Heart right ventricle (tissue), 16 donors: ENCODE measurements at places on chromosomes 2 and 18. TPM values are rescaled to one million over a fixed set of nuclear protein-coding genes. Genes with fewer than 3 reads are reported as not detected.

- peaks cover 48% of the 10 kb centered on the region for H3K4me1 ChIP-seq
- H3K27ac ChIP-seq, result no peak overlapping the region
- no peaks in the 10 kb centered on the region for H3K27me3 ChIP-seq
- no peak for DNase-seq
These were observed 177.2 kb downstream of the SETBP1 start for GRCh38 chr18:44857744-44858491.

The EGR4 gene
- polyA plus RNA-seq, result not detected

The HOXD13 gene
- polyA plus RNA-seq, result not detected

The C2orf80 gene
- polyA plus RNA-seq, result not detected

DNA sequence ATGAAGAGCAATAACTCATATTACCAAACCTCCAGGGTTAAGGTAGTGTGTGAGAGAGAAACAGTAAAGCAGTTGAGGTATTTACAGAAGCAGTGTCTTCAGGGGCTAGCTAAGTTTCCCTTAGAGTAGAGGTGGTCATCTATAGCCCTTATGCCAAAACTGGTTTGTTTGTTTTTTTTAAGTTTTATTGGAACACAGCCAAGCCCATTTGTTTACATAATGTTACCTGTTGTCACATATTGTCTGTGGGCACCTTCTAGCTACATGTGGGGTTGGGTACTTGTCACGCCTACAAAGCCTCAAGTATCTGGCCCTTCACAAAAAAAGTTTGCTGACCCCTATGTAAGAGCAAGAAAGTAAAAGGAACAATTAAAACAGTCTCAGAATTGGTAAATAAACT is 39.4 kb downstream of the ACTR2 start:
- H3K27me3 ChIP-seq, result no peaks in the 10 kb centered on the region
- no peak overlapping the region for H3K27ac ChIP-seq
- H3K36me3 ChIP-seq, result no peaks in the 10 kb centered on the region
- H3K4me3 ChIP-seq, result no peak overlapping the region
- DNase-seq, result no peak

DNA sequence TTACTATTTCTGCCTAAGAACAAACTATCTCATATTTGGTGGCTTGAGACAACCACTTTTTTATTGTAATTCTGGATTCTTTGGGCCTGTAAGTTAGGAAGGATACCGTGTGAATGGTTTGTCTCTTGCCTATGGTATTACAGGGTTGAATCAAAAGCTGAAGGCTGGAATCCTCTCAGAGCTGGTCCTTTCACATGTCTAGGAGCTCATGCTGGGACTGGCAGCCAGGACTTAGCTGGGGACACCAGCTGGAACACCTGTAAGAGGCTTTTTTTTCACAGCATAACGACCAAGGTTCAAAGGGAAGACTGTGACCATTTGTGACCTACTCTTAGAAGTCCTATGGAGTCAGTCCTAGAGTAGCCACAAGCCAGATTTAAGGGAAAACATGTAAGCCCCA is 226.3 kb downstream of the ZNF804A start:
- no peaks in the 10 kb centered on the region for H3K36me3 ChIP-seq
- no peaks in the 10 kb centered on the region for H3K27me3 ChIP-seq
- DNase-seq, result no peak
- no peak overlapping the region for H3K4me3 ChIP-seq

DNA sequence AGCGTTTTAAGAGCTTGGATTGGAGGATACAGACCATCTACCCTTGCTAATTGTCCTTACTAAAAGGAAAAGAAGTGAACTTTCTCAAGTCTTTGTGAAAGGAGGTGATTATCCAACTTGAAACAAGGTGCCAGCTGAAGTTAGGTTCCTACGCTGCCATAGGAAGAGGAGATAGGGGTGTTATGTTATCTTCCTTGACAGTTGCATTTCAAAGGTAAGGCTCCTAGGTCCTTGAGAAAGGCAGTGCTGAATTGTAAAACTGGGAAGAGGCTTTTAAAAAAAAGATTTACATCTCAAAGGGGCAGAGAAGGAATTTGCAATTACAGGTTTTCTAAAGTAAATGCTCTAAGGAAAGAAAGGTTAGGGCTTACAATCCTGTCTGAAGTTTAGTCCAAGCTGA is 810.2 kb upstream of the LRATD1 start:
- no peaks in the 10 kb centered on the region for H3K27me3 ChIP-seq
- no peaks in the 10 kb centered on the region for H3K4me1 ChIP-seq
- no peaks in the 10 kb centered on the region for H3K36me3 ChIP-seq
- no peak overlapping the region for H3K4me3 ChIP-seq
- H3K27ac ChIP-seq, result no peak overlapping the region

GRCh38 chr18:74773171-74773624 is 175.5 kb downstream of the ZNF407 start:
- no peak overlapping the region for H3K27ac ChIP-seq
- no peaks in the 10 kb centered on the region for H3K36me3 ChIP-seq
- H3K4me3 ChIP-seq, result no peak overlapping the region
- H3K27me3 ChIP-seq, result no peaks in the 10 kb centered on the region
- no peaks in the 10 kb centered on the region for H3K4me1 ChIP-seq
